Activated T-cell treated with anti-CD3 and anti-CD28 coated beads, Interleukin-2, amount 50 U/mL, for 72 hours (primary cell): ENCODE measurements at places on chromosomes 7 and 10. TPM values are rescaled to one million over a fixed set of nuclear protein-coding genes. Genes with fewer than 3 reads are reported as not detected.

The ARID5B gene
- total RNA-seq = 113 TPM

The UBTD1 gene
- total RNA-seq = 3.7 TPM

The PGAM2 gene
- total RNA-seq = 1.2 TPM

The ELOVL3 gene
- not detected for total RNA-seq

The PHKG1 gene
- total RNA-seq = 2.6 TPM

The CACNB2 gene
- not detected for total RNA-seq

The CACNA2D1 gene
- 0.46 TPM for total RNA-seq

The CCDC7 gene
- total RNA-seq = 16.7 TPM

The TMEM140 gene
- total RNA-seq = 37.0 TPM

The PRLHR gene
- total RNA-seq = not detected

The SLC16A12 gene
- not detected for total RNA-seq

The CRPPA gene
- 0.86 TPM for total RNA-seq

The ANXA8 gene
- not detected for total RNA-seq

The WNT2 gene
- total RNA-seq = not detected

The STARD3NL gene
- 26.7 TPM for total RNA-seq
